CD4-positive, alpha-beta T cell treated with Interleukin-10 for 1 hour (primary cell): ENCODE measurements at places on chromosomes 13 and 19.

DNA sequence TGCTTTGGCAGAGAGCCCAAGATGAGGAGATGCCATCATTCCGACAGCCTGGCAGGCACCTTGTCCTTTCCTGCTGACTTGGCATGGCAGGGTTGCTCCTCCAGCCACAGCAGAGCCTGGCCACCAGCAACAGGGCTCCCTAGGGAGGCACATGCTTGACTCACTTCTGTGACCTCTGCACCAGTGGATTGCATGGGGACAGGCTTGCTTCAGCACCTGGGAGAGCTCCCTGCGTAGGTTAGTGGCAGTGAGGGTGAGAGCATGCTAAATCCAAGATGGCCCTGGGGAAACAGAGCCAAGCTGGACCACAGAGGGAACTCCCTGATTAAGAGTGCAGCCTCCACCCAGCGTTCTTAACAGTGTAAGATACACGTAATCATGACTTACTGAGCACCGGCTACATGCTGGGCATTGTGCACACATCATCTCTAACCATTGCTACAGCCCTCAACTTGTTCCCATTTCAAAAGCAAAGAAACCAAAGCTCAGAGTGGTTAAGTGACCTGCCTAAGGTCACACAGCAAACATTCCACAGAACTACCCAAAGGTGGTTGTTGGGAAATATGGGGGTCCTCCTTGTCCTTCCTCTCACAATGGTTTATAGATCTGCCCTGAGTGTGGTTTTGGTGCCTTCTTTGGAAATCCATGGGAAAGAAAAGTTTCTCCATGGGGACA, 116.6 kb upstream of the UQCRFS1 start:
- no peak for DNase-seq

GRCh38 chr19:677601-678436, 1.6 kb downstream of the FSTL3 start:
- no peak for DNase-seq

GRCh38 chr19:6127716-6128335, 7.6 kb upstream of the ACSBG2 start:
- no peak for DNase-seq

DNA sequence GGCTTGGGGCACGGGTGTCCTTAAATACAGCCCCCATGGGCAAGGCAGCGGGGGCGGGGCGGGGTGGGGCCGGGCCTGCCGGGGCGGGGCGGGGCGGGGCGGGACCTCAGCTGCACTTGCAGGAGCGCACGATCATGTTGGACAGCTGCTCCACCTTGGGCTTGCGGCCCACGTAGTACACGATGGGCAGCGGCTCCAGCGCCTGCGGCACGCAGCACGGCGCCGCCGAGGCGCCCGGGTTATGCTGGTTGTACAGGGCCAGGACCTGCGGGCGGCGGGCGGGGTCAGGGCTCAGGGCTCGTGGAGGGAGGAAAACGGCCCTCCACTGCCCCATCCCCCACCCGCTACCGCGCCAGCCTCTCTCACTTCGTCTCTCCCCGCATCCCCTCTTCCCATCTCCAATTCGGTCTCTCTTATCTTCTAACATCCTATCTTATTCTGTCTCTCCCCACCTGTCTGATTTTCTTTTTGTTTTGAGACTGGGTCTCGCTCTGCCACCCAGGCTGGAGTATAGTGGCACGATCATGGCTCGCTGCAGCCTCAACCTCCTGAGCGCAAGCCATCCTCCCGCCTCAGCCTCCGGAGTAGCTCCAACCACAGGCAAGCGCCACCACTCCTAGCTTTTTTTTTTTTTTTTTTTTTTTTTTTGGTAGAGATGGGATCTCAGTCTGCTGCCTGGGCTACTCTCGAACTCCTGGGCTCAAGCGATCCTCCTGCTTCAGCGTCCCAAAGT, 21.1 kb downstream of the CCDC97 start:
- no peak for DNase-seq

- no peak for DNase-seq
Observed at GRCh38 chr19:56312787-56313657, 1.6 kb downstream of the ZSCAN5A start.

GRCh38 chr13:20882206-20882605, 20.3 kb downstream of the XPO4 start:
- no peak for DNase-seq

DNA sequence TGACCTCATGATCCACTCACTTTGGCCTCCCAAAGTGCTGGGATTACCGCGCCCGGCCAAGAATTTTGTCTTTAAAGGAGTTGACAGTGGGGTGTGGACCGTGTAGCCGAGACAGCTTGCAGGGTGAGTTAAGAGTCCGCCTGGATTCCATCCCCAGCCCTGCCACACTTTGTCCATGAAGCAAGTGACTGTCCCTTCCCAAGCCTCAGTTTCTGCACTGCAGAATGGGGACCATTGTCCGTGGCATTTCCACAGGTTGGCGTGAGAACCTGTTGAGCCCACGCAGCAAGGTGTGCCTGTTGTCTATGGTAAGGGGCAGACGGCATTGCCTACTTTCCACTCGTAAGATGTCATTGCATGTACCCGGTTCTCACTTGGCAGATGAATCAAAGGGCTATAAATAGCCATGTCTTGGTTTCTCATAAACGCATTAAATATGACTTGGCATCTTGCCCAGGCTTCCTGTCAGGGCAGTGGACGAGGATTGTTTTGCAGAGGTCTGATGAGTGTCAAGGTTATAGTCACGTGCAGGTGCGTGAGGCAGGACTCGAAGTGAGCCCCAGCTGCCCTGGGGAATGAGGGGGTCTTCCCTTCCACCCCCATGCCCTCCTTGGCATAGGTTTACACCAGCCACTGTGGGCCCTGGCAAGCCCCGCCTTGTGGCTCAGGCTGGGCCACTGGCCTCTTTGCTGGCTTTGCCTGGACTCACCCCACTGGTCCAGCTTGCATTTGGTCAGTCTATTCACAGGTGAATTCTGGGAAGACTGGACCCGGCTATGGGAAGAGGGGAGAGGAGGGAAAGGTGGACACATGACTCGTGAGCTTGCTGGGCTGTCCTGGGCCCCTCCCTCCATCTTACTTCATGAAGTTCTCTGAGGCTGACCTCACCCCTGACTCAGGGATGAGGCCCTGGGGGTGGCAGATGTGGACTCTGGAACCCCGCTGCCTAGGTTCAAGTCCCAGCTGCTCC, 14.6 kb downstream of the FAM187B start:
- peak; percentile 96 for DNase-seq

- DNase-seq: no peak
Observed at GRCh38 chr13:83229574-83230305, 652.5 kb downstream of the SLITRK1 start.

- DNase-seq: no peak
Observed at GRCh38 chr13:95707442-95708390, 30.8 kb downstream of the DNAJC3 start.

- DNase-seq: no peak
Observed at GRCh38 chr19:7744199-7744786, 3.0 kb downstream of the CD209 start.

DNA sequence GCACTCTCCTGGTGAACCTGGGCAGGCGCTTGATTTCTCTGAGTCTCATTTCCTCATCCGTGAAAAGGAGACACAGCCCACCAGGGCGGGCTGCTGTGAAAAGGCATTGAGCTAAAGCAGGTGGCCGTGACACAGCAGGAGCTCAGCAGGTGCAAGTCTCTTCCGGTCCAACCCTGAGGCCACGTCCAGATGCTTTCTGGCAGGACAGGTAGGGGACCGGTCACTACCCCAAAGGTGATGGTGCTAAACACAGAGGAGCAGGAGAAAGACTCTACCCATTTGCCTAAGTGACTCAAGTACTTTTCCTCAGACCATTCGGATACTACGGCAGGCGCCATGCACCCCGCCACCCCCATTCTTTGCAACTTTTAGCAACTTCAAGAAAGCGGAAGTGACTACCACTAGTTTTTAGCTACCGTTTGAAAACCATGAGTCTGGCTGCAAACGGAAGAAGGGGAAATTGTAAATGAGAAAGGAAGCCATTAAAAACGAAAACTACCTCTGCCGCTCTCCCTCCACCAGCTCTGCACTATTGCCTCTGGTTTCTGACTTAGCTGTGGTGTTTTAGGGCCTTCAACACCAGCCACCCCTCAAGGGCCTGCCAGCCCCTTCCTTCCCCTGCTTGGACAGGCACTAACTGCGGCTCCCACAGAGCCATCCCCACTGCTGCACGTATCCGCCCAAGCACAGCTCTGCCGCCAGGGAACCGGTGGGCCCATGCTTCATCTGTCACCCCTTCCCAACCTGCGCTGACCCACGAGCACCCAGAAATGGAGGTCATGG, 4.8 kb downstream of the PPP6R1 start:
- peak; percentile 74 for DNase-seq

DNA sequence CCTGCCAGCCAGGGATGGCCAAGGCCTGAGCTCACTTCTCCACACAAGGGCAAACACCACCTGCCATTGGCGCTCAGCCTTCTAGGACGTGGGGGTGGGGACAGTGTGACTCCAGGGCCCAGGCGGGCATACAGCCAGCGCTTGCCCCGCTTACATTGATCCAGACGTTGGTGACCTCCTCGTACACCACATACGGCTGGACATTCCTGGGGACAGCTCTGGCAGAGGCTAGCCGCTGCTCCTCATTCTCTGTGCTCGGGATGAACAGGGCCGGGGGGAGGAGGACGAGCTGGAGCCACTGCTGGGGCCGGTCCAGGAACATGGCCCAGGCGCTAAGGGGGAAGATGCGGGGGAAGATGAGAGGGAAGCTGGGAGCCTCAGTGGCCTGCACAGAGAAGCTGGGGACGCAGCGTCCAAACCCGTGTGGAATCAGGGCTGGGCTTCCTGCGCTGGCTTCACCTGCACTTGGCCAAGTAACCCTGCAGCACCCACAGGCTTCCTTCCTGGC, 25.1 kb upstream of the MYDGF start:
- no peak for DNase-seq

- peak; percentile 77 for DNase-seq
Observed at GRCh38 chr13:76886292-76887075, at the start of gene KCTD12. TSS of gene KCTD12 (minus strand) at chr13:76886405. CDS start at chr13:76886148, 257 bp downstream.

- DNase-seq: no peak
Observed at GRCh38 chr13:53941588-53942190, 913.1 kb downstream of the OLFM4 start.

DNA sequence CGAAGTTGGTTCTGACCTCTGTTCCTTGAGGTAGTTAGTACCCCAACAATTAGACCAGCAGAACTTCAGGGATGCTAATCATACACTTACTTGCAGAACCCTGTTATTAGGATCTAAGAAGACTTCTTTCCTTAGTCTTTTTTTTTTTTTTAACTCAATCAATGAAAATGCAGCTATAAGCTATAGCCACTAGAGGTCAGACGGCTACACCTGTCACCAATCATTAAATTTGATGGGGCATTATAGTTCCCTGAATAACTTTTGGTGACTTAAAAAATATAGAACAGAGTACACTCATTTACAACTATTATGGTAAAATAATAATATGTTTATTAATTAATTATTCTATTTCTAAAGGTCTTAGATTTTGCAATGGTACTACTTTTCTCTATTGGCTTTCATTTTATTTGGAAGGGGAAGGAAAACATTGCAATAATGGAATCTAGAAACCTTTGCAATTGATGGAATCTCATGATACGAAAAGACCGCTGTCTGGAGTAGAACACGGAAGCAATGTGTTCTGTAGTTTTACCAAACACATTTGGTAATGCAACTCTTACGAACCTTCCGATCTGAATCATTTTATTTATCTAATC, 483.2 kb downstream of the DIAPH3 start:
- peak; percentile 8 for DNase-seq

DNA sequence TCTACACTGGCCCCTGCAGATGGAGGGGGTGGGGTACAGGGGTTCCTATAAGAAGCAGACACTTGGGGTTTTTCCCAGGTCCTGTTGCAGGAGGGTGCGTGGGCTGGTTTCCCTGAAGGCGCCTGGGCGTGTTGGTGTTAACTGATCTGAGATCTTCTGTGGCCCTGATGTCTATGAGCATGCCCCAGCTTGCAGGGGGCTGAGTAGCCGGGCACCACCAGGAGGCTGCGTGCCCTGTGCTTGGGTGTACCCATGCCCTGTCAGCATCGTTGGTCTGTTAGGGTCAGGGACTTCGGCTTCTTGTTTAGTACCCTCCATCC, 45.3 kb downstream of the CAPN12 start:
- no peak for DNase-seq

GRCh38 chr13:23909606-23910005, 12.3 kb upstream of the C1QTNF9B start:
- no peak for DNase-seq

DNA sequence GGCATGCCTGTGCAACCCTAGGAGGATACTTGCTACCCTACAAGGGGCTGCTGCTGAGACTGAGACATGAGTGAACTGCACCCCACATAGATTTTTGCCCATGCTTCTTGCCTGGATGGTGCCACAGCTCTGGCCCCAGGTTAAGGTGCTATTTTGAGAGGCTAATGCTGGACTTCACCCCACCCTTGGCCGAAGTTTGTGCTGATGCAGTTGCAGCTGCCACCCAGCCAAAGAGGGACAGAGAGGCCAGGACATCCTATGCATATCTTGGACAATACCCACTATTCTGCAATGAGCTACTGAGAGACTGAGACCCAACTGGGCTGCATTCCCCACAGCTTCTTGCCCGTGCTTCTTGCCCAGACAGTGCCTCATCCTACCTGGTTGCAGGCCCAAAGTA, 34.6 kb downstream of the NHLRC3 start:
- DNase-seq: no peak

DNA sequence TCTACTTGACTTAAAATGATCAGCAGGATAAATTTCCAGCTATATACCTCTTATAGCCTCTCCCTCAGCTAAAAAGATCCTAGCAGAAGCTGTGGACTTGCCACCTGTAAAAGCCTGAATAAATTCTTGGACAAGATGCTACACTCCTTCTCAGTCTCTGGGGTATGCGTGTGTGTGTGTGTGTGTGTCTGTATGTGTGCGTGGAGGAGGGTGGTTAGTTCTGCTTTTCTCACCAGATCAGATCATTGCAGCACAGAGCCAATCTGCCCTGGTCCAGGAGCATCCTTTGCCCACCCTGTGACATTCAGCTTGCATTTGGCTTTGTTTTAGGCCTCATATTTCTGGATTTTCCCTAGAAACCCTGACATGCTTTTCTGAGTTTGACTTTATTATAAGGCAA, 438.3 kb downstream of the RFC3 start:
- DNase-seq: no peak

DNA sequence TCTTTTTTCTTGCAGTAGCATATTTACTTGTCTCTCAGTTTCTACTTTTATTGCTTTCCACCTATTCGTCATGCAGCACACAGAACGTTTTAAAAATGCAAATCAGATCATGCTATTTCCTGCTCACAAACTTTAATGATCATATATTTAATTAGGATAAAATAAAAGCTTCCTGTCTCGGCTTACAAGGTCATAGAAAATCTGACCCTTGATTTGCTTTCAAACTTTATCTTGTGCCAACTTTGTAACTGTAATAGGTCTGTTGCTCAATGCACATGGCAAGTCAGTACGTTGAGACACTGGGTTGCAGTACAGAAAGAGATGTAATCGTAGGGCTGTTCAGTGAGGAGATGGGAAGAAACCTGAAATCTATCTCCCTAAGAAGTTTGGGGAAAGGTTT, 95.6 kb upstream of the CSNK1A1L start:
- DNase-seq: no peak
